Activated CD8-positive, alpha-beta memory T cell treated with anti-CD3 and anti-CD28 coated beads, Interleukin-2, amount 50 U/mL, for 48 hours (primary cell): ENCODE measurements at places on chromosomes 4 and X.

DNA sequence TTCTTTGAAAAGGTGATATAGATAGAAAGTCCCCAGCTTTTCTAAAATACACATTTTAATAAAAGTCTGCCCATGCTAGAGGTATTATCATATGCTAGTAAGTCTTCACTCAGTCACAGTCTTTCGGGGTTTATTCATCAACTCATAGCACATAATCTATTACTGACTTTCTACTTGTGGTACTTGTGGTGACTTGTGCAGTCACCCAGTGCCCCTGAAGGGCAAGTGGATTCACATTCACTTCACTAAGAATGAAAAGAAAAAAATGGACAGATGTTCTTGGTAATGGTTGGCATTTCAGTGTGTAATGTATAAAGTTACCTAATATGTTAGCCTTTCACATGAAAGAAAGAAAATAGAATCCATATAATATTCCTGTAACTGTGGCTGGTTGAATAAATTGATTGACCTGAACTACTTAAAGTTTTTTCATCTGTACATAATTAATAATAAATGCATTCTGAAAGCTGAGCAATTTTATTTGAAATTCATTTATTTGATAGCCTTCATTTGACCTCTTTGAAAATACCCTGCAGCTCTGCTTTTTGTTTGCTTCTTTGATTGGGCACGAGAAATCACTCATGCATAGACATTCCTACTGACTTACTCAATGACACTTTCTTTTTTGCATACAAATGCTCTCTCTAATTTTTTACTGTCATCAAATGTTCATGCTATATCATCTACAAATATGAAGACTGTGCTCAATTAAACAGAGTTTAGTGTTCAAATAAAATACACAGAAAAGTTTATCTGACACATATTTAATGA is 39.5 kb upstream of the ZNF330 start:
- no peak for DNase-seq

- no peak for DNase-seq
These were observed 17.2 kb downstream of the SLC39A8 start for GRCh38 chr4:102328045-102328444.

GRCh38 chr4:132646186-132646585 is 502.9 kb upstream of the PCDH10 start:
- DNase-seq = no peak

GRCh38 chrX:110159235-110159634 is 156.3 kb downstream of the TMEM164 start:
- DNase-seq = no peak

DNA sequence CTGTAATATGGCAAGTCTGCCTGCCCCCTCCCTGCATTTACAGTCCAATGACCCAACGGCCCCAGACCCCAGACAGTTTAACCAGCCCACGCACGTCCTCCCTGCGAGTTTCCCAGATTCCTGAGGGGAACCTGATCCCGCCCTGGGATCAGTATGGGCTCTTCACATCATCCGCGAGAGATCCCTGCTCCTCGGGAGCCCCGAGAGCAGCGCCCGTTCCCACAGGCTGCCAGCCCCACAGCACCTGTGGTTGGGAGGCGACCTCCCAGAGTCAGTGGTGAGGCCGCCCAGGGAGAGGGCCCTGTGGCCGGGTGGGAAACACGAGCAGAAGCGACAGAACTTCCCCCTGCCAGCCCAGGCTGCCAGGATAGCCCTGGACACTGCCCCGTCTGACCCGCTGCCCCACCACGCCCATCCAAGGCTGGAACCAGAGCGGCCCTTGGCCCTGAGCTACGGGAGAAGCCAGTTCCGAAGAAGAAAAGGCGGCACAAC is 32.8 kb downstream of the TSC22D3 start:
- DNase-seq = no peak

GRCh38 chrX:28787206-28787605 is 200.0 kb downstream of the IL1RAPL1 start:
- no peak for DNase-seq

DNA sequence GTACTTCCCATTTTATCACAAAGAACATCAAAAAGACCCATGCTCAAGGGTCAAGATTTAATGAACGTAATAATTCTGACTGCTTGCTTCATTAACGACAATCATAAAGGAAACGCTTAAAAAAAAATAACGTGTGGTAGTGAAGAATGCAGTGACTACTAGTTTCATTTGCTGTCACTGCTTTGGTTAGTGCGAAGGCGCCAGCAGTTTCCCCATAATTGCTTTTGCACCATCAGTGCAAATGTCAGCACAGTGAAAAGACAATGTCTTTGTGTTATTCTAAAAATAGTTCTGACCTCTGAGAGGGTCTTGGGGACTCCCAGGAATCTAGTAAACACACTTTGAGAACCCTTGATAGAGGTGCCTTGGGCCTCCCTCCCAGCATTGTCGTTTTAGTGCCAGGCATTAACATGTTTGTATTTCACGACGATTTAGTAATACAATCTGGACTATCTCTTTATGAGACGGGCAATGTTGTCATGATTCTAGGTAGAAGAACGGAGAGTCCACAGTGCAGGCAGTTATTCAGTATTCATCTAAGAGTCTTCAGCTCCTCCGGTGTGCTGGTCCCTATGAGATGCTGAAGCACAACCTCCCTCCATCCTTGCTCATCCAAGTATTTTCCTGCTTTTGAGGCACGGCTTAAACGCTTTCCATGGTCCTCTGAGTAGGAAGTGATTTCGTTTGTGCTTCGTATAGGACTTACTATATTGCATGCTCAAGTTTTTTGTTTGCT is 71.0 kb downstream of the AFF1 start:
- DNase-seq = peak; percentile 59

DNA sequence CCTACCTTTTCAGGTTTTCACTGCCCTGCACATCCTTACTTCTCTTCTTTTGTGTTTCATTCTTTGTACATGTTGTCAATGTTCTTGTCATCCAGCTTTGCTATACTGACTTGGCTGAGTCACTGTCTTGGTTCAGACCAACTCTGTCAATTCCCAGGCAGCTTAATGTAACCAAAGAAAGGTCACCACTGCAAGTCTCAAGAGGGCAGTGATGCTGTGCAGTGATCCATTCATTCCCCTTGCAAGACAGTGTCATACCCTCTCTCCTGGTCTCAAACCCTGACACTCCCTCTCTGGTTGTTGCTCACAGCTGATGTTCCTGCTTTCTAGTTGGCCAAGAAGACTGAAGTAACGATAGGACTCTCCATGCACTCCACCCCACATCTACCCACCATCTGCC is 17.5 kb downstream of the RAB39B start:
- no peak for DNase-seq

- no peak for DNase-seq
These were observed 67.9 kb downstream of the GAB1 start for GRCh38 chr4:143404555-143404954.

GRCh38 chr4:145482209-145483037 is 770 bp downstream of the SMAD1 start:
- peak; percentile 85 for DNase-seq

DNA sequence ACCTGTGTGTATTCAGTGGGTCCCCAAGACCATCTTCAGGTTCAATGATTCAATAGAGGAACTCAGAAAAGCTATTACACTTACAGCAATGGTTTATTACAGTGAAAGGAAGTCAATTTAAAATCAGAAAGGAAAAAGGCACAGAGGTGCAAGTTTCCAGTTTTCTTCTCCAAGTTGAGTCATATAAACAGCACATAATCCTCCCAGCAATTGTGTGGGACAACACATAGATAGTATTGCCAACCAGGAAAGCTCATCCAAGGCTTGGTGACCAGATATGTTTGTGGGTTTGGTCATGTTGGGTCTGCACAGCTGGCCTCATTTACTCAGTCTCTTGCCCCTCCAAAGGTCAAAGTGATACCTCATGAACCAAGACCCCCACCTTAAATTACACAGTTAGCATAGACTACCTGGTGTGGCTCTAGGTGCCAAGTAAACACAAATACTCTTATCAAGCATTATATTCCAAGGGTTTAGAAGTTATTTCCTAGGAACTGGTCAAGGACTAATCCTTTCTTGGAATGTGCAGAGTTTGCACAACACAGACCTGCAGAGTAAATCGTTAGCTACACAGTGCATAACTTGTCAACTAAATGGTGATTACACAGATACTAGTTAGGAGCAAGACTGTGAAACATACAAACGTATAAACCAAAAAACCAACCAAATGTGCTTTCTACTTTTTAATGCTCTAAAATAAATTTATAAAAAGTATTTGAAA is 777.3 kb downstream of the PCDH18 start:
- no peak for DNase-seq

DNA sequence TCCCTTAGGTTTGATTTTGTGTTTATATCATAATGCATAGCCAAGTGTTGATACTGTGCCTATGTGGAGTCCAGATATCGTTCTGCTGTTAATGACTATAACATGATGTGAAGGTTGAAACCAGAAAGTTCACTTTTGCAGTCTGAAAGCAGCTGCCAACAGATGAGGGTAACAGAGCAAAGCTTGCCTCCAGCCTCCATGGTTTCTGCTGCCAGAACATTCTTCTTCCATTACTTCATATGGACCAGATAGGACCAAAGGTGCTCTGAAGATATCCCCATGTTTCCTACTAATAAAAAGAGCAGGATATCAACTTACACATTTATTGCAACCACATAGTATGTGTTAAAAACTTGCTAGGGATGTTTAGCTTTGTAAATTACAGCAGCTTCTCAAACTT is 394.1 kb downstream of the SPRY1 start:
- no peak for DNase-seq

DNA sequence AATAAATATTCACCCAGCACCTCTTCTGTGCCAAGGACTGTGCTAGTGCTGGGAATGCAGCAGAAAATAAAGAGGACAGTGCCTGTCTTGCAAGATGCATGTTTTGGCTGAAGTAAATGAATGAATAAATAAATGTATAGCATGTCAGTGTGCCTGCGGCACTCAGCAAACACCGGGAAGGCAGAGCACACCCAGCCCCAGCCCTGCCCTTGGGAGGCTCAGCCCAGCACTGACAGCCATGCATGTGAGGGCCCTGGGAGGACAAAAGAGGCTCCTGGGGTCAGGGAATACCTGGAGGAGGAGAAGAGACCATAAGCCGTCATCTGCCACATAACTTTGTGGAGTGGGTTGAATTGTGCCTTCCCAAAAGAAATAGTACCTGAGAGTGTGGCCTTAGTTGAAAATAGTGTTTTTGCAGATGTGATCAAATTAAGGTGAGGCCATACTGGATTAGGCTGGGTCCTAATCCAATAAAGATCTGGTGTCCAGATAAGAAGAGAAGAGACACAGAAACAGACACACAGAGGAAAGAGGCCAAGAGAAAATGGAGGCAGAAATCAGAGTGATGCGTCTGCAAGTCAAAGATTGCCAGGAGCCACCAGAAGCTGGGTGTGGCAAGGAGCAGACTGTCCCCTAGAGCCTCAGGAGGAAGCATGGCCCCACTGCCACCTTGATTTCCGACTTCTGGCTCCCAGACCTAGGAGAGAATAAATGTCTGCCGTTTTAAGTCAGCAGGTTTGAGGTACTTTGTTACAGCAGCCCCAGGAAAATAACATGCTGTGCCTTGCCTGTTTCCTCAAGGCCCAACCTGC is 16.3 kb downstream of the C4orf50 start:
- DNase-seq = no peak

DNA sequence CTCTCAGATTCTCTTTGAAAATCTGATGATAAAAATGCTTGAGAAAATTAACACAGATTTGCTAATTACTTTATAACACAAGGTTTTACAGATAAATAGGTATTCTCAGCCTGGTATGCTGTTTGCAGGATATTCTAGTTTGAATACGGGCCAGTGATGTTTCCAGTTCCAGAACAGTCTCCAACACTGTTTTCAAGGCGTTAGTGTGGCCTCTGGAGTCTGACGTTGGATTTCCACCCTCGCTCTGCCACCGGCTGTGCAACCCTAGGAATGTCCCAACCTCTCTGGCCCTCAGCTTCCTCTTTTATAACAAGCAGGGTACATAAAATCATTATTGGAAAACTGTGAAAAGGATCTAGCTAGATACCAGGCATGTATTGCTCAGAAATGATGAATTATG is 23.8 kb upstream of the CYP4V2 start:
- no peak for DNase-seq

DNA sequence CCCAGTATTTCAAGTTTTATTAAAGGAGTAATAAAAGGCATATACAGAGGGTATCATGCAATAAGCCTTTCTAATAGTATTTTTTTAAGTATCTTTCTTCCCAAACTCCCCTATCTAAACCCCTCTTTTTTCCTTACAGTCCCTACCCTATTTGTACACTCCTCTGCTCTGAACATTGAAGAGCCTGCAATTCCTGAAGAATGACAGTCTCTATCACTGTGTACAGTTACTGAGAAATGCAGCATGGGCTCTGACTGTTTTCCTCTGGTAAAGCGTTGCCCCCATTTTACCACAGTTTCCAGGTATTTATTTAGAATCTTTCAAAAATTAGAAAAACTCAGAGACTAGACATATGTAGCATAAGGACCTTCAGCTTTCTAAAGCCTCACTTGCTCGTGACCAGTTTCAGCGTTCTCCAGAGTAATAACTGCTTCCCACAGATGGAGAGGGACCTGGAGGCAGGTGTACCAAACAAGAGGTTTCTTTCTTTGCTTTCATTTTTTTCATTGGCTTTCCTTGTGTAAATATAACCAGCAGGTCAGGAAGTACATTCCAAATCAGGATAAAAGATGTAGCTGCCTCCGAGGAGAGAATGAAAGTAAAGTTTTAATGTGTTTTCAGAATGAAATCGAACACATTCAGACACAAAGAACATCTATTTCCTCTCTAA is 230.8 kb downstream of the CFAP299 start:
- DNase-seq = no peak

DNA sequence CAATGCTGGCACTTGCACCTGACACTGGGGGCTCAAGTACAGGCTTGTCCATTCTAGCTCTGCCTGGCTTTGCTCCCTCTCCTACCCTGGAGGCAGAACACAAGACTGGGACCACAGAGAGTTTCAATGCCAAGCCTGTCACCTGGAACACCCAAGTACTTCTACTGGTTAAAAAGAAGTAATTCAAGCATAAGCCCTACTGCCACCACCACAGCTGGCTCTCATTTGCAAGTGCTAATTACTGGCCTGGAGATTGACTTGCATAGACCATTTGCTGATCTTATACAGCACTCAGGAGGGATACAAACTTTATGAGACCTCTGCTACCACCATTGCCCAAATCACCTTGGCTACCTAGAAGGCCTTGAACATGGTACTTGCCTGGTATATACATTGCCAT is 1550.9 kb downstream of the C4orf33 start:
- no peak for DNase-seq

DNA sequence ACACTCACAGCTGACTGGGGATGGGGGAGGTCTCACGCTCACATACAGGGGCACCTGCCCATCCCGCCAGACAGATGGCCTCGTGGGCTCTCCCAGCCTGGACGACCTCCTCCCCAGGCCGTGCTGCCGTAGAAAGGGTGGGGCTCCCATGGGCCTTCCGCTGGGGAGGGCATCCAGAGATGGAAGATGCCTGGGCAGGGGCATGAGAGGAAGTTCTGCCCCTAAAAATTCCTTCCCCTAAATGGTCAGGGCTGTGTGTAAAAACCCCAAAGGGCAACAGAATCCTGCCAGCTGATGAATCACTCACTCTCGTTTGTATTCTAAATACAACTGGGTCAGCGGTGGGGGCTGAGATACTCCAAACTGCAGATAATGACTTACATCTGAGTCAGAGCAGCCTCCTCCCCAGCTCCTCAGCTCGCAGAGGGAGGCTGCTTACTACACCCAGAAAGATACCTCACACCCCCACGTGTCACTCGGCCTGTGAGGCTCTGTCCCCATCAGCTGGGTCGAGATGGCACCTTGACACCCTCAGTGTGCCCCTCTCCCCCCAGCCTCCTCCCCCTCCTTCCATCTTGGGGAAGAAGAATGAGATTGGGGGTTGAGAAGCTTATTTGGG is 10.1 kb downstream of the WDR1 start:
- peak; percentile 81 for DNase-seq

GRCh38 chr4:1819284-1819683 is 26.2 kb downstream of the FGFR3 start:
- DNase-seq = no peak
